Activated CD4-positive, alpha-beta T cell treated with anti-CD3 and anti-CD28 coated beads, Interleukin-2, amount 50 U/mL, for 24 hours (primary cell): ENCODE measurements at places on chromosomes 2 and 18.

- no peak for DNase-seq
These were observed 133.4 kb downstream of the DIS3L2 start for GRCh38 chr2:232094883-232095282.

DNA sequence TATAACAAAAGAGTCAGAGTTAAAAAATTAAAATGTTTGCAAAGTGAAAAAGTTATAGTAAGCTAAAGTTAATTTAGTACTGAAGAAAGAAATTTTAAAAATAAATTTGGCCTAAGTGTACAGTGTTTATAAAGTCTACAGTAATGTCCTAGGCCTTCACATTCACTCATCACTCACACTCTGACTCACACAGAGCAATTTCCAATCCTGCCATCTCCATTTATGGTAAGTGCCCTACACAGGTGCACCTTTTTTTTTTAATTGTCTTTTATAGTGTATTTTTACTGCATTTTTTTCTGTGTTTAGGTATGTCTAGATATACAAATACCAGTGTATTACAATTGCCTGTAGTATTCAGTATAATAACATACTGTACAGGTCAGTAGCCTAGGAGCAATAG is 562.9 kb downstream of the PIK3C3 start:
- no peak for DNase-seq

DNA sequence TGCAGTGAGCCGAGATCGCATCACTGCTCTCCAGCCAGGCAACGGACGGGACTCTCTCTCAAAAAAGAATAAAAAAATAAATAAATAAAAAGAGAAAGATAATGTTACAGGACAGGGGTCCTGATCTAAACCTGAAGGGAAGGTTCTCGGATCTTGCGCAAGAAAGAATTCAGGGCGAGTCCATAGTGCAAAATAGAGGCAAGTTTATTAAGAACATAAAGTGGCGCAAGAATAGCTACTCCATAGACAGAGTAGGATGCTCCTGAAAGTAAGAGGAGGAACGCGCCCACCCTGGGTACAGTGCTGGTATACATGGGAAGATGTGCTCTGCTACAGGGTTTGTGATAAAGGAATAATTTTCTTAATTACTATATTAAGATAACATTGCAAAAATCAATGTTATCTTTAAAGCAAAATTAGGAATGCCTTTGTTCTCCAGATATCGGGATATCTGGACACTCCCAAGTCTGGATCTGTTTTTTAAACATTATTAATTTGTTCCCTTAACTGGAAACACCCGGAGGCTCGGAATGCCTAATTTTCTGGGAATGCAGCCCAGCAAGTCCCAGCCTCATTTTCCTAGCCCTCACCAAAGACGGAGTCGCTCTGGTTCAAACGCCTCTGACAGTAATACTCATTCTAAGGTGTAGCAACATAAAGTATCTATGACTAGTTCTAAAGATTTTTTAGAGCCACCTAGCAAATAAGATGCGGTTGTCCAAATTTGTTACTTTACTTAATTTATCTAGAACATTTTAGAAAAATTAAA is 38.8 kb downstream of the ACSL3 start:
- DNase-seq: no peak

- no peak for DNase-seq
These were observed 159.2 kb upstream of the DTNA start for GRCh38 chr18:34550902-34551301.

GRCh38 chr18:10892786-10893185 is 256.6 kb downstream of the PIEZO2 start:
- no peak for DNase-seq

- no peak for DNase-seq
These were observed 162.1 kb upstream of the XIRP2 start for GRCh38 chr2:166725927-166726924.

- DNase-seq: no peak
These were observed 492.5 kb downstream of the SOX11 start for GRCh38 chr2:6184532-6185292.

GRCh38 chr2:127133793-127134192 is 26.8 kb upstream of the BIN1 start:
- DNase-seq: no peak

- no peak for DNase-seq
These were observed 2.2 kb upstream of the MAPRE2 start for GRCh38 chr18:35038881-35039491.

DNA sequence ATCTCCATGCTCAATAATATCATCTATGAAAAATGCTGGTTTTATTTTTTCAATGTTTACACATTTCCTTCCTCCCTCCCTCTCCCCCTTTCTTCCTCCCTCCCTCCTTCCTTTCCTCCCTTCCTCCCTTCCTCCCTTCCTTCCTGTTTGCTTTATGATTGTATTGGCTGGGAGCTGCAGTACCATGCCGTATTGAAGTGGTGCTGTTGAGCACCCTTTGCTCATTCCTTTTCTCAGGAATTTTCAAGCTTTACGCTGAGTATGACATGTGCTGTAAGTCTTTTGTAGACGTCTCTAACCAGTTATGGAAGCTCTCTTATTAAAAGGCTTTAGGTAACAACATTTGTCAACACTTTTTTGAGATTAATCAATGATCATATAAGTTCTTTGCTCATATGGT is 100.4 kb downstream of the SNTG2 start:
- no peak for DNase-seq

GRCh38 chr18:1002653-1003178 is 98.0 kb downstream of the ADCYAP1 start:
- DNase-seq: no peak
